ENCODE measurements at places on chromosomes 12 and 14.

DNA sequence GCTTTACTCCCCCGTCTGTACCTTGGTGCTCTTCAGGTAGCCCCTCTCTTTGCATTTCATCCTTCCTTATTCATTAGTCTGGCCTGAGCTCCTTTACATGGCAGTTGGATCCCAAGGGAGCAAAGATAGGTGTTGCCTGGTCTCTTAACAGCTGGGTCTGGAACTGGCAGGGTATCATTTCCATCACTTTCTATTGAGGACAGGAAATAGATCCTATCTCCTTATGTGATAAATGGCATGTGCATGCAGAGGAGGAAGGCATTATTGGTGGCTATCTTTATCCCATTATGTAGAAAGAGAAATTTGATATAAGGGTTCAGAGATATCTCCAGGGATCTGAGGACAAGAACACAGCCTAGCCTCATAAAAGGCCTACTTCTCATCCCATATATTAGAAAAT, 54.6 kb upstream of the OAS1 start:
- no peak overlapping the region for H3K4me3 ChIP-seq
- no peak overlapping the region for H3K27ac ChIP-seq
- H3K4me1 ChIP-seq: no peaks in the 10 kb centered on the region
- peaks cover 12% of the 10 kb centered on the region for H3K27me3 ChIP-seq
- H3K36me3 ChIP-seq: no peaks in the 10 kb centered on the region
- DNase-seq: no peak

GRCh38 chr12:46507766-46508165, 135.2 kb upstream of the SLC38A2 start:
- no peak overlapping the region for H3K27ac ChIP-seq
- H3K4me3 ChIP-seq: no peak overlapping the region
- H3K27me3 ChIP-seq: no peaks in the 10 kb centered on the region
- DNase-seq: no peak

- H3K4me1 ChIP-seq: no peaks in the 10 kb centered on the region
- DNase-seq: no peak
- no peaks in the 10 kb centered on the region for H3K27me3 ChIP-seq
- no peak overlapping the region for H3K4me3 ChIP-seq
- H3K27ac ChIP-seq: no peak overlapping the region
Observed at GRCh38 chr14:32594766-32595165, 265.7 kb downstream of the AKAP6 start.

- H3K27ac ChIP-seq: no peak overlapping the region
- no peaks in the 10 kb centered on the region for H3K4me1 ChIP-seq
- no peak for DNase-seq
Observed at GRCh38 chr12:109553906-109554500, 19.3 kb downstream of the MMAB start.

- no peak for DNase-seq
- H3K27ac ChIP-seq: no peak overlapping the region
- H3K36me3 ChIP-seq: no peaks in the 10 kb centered on the region
- H3K4me3 ChIP-seq: no peak overlapping the region
- no peaks in the 10 kb centered on the region for H3K4me1 ChIP-seq
Observed at GRCh38 chr14:95290871-95291431, 28.8 kb downstream of the CLMN start.

GRCh38 chr12:87196321-87196720, 832.9 kb downstream of the C12orf50 start:
- no peaks in the 10 kb centered on the region for H3K27me3 ChIP-seq
- no peaks in the 10 kb centered on the region for H3K4me1 ChIP-seq
- no peak overlapping the region for H3K27ac ChIP-seq
- no peaks in the 10 kb centered on the region for H3K36me3 ChIP-seq

DNA sequence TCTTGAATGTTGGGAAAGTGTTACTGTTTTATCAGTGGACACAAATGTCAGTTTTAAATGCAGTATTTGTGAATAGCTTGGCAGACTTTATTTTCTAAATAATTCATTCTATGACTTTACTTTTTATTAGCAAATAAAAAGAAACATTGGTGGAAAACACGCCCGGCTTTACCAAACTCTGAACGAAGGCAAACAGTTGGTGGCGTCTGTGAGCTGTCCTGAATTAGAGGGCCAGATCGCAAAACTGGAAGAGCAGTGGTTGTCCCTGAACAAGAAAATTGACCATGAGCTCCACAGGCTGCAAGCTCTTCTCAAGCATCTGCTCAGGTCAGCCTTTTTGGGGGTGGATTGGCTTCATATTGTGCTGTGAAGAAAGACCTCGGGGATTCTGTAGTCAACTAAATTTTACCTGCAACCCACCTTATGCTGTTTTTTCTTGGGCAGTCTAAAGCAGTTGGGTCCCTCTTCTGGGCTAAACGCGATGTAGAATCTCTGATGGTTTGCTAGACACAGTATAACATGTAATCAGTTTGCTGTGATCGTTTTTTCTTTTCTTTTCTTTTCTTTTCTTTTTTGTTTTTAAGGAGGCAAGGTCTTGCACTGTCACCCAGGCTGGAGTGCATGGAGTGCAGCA, 156.4 kb downstream of the ESR2 start:
- no peak for DNase-seq
- no peaks in the 10 kb centered on the region for H3K4me1 ChIP-seq
- H3K4me3 ChIP-seq: no peak overlapping the region

- H3K4me1 ChIP-seq: no peaks in the 10 kb centered on the region
- no peak overlapping the region for H3K4me3 ChIP-seq
- no peak overlapping the region for H3K27ac ChIP-seq
- no peak for DNase-seq
Observed at GRCh38 chr12:58066296-58066695, 124.9 kb downstream of the ATP23 start.

DNA sequence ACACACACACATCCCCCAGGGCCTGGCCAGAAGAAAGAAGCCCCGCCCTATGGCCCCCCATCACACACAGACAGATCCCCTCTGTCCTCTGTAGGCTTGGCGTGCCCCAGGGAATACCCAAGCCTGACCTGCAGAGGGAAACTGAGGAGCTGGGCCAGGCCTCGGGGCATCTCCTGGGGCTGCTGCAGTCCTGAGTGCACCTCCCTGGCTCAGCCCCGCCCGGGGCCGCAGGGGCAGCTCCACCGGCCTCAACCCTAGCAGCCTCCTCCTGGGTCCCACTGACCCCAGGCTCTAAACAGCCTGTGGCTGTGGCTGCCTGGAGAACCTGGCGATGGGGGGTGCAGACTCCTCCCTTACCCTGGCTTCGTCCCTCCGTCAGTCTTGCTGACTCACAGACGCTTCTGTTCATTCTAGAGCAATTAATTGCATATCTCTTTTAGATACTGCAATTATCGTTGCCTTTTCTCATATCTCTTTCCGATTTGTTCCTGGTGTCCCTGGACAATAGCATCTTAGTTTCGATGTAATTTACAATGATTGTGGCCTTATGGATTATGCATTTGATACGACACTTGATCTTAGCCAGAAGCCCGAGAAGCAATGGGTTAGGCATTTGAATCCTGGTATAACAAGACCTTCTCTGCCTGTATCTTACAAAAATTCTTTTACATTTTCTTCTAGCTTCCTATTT, 45.8 kb upstream of the EIF5 start:
- DNase-seq: no peak
- H3K27ac ChIP-seq: no peak overlapping the region
- no peak overlapping the region for H3K4me3 ChIP-seq
- H3K4me1 ChIP-seq: no peaks in the 10 kb centered on the region

DNA sequence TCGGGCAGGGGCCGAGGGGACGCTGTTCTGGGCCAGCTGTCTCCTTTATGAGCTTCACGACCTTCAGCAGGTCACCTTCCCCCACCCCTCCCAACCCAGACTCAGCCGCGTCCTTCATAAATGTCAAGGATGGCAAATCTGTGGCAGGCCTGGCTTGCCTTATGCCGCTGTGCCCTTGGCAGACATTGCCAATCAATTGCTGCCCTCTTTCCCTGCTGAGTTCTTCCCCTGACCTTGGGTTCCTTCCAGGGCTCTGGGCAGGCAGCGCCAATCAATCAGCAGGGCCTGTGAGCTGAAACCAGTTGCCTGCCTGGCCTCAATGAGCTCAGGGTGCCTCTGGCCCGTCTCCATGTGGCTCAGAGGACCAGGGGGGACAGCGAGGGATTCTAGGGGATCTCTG, 7.7 kb downstream of the FAM222A start:
- no peak for DNase-seq
- no peaks in the 10 kb centered on the region for H3K4me1 ChIP-seq
- no peaks in the 10 kb centered on the region for H3K36me3 ChIP-seq
- H3K27ac ChIP-seq: no peak overlapping the region

DNA sequence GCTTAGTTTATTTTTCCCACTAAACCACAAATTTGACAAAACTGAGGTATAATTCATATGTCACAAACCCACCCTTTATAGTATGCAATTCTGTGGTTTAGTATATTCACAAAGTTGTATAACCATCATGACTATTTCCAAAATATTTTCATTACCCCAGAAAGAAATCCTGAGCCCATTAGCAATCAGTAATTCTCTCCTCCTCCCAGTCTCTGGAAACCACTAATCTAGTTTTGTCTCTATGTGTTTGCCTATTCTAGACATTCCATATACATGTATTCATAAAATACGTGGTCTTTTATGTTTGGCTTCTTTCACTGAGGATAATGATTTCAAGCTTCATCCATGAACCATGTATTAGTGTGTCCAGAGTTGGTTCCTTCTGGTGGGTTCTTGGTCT, 267.6 kb downstream of the AEBP2 start:
- H3K27ac ChIP-seq: no peak overlapping the region
- no peak overlapping the region for H3K4me3 ChIP-seq
- no peaks in the 10 kb centered on the region for H3K4me1 ChIP-seq
- H3K27me3 ChIP-seq: no peaks in the 10 kb centered on the region

- H3K36me3 ChIP-seq: no peaks in the 10 kb centered on the region
- no peaks in the 10 kb centered on the region for H3K4me1 ChIP-seq
- no peak for DNase-seq
- no peak overlapping the region for H3K4me3 ChIP-seq
Observed at GRCh38 chr12:63994704-63995103, 150.2 kb downstream of the SRGAP1 start.

- no peak overlapping the region for H3K27ac ChIP-seq
- DNase-seq: no peak
Observed at GRCh38 chr12:57737467-57738460, 778 bp downstream of the AGAP2 start.

DNA sequence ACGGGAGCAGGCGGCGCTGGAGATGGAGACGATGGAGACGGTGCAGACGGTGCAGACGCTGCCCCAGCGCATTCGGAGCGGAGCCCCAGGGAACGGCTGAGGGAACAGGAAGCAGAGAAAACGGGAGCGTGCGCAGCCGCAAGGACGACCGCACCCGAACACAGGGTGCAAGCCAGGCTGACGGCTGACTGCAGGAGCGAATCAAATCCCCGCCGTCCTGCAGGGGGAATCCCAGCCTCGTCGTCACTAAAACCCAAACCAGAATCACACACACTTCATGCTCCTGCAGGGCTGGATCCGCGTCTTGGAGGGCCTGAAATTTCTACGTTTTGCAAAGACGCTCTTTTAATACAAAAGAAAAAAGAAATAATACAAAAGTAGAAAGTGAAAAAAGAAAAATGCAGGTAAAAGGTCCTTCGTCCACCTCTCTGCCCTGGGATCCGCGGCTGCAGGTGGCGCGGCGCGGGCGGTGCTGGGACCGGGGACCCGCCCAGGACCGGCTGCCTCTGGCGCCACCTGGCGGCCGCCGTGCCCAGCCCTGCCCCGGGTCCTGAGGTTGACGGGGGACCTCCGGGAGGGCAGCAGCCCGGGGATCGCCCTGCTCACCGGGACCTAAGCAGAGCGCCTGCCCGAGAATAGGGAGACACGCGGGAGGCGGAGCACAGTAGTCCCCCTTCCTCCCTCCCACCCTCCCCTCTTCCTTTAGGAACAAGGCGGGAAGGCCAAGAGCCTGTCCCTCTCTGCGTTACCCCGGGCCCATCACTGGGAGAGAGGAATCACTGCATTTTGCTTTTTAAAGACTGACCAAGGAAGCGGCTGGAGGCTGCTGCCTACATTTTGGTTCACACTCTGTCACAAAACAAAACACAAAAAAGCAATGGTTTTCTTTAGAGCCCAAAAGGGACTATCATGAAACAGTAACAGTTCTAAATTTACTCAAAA, 20.1 kb downstream of the STX2 start:
- H3K4me3 ChIP-seq: peak overlapping the region; percentile 78
- no peaks in the 10 kb centered on the region for H3K27me3 ChIP-seq
- H3K36me3 ChIP-seq: peaks cover 3% of the 10 kb centered on the region
- peak overlapping the region; percentile 24 for H3K27ac ChIP-seq

- no peaks in the 10 kb centered on the region for H3K4me1 ChIP-seq
- no peak overlapping the region for H3K4me3 ChIP-seq
- no peaks in the 10 kb centered on the region for H3K27me3 ChIP-seq
- no peaks in the 10 kb centered on the region for H3K36me3 ChIP-seq
- no peak overlapping the region for H3K27ac ChIP-seq
- no peak for DNase-seq
Observed at GRCh38 chr12:25783566-25783965, 174.9 kb upstream of the RASSF8 start.

GRCh38 chr14:87874676-87875075, 118.3 kb downstream of the GALC start:
- no peak overlapping the region for H3K4me3 ChIP-seq
- H3K27ac ChIP-seq: no peak overlapping the region
- no peaks in the 10 kb centered on the region for H3K27me3 ChIP-seq

GRCh38 chr12:89750389-89751351, 42.0 kb upstream of the ATP2B1 start:
- DNase-seq: no peak
- no peak overlapping the region for H3K27ac ChIP-seq
- no peaks in the 10 kb centered on the region for H3K4me1 ChIP-seq
- H3K27me3 ChIP-seq: no peaks in the 10 kb centered on the region
- H3K4me3 ChIP-seq: no peak overlapping the region

- H3K27ac ChIP-seq: no peak overlapping the region
- no peak overlapping the region for H3K4me3 ChIP-seq
- no peaks in the 10 kb centered on the region for H3K4me1 ChIP-seq
- H3K27me3 ChIP-seq: no peaks in the 10 kb centered on the region
- no peak for DNase-seq
Observed at GRCh38 chr14:59831121-59831730, 39.4 kb downstream of the RTN1 start.

- H3K4me3 ChIP-seq: no peak overlapping the region
- no peaks in the 10 kb centered on the region for H3K4me1 ChIP-seq
- no peaks in the 10 kb centered on the region for H3K36me3 ChIP-seq
- DNase-seq: no peak
- no peaks in the 10 kb centered on the region for H3K27me3 ChIP-seq
Observed at GRCh38 chr12:132216354-132216987, 72.2 kb downstream of the NOC4L start.

DNA sequence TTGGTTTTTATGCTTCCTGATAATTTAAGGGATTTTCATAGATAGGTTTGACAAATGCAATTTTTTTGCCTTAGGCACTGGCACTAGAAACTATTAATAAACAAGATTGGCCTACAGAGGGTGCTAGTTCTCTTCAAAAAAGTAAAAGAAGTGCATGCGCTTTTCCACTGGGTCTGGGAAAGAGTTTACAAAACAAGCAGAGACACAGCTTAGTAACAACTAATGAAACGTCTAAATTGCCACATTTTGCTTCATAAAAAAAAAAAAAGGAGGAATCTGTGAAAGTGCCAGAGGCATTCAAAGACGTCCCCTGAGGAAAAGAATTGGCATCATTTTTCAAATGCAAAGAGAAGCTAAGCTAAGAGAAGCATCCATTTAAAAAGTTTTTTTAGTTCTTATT, 58.3 kb upstream of the EEA1 start:
- H3K4me1 ChIP-seq: peaks cover 8% of the 10 kb centered on the region
- no peaks in the 10 kb centered on the region for H3K36me3 ChIP-seq

GRCh38 chr14:82421286-82421685, 887.6 kb upstream of the SEL1L start:
- H3K36me3 ChIP-seq: no peaks in the 10 kb centered on the region
- H3K27me3 ChIP-seq: no peaks in the 10 kb centered on the region
- H3K27ac ChIP-seq: no peak overlapping the region
- DNase-seq: no peak

All from CD8-positive, alpha-beta memory T cell (primary cell).